ENCODE measurements at places on chromosomes 16 and 17.

- DNase-seq: peak; percentile 90
Measured at GRCh38 chr17:81512562-81513371, at the start of gene ACTG1. Gene ACTG1, minus strand, starts transcription at chr17:81512799. Its CDS starts 445 bp downstream, at chr17:81512354.

DNA sequence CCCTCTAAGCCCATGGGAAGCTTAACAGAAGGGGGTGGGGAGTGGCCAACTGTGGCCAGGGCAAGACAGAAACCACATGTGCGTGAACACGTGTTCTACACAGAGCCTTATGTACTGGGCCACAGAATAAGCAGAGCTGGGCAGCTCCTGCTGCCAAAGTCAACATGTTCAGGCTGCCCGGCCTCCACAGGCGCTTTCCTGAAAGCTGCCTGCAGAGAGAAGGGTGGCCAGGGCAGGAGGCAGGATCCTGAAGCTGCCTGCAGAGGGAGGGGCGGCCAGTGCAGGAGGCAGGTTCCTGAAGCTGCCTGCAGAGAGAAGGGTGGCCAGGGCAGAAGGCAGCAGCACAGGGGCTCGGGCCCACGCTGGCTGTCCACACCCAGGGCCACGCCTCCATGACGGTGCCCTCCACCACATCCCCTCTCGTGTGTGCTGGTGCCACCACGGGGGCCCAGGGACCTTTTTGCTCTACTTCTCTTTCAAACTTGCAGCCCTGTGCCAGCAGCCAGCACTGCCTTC lies 79.5 kb downstream of the ANKRD11 start:
- no peak for DNase-seq

- DNase-seq: no peak
Measured at GRCh38 chr17:15377616-15378015, 36.2 kb upstream of the TEKT3 start.

DNA sequence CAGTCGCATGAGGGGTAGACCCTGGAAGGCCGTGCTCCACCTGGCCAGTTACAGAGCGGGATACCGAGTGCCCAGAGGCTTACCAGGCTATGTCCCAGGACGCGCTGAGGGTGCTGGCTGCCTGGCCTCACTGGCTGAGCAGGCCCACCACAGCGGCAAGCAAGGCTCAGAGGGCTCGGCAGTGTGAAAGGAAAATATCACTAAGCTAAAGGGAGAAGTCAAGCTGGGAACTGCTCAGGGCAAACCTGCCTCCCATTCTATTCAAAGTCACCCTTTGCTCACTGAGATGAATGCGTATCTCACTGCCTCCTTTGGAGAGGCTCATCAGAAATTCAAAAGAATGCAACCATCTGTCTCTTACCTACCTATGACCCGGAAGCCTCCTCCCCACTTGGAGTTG lies 37.4 kb downstream of the CCDC57 start:
- DNase-seq: no peak

GRCh38 chr17:27038676-27039075 lies 255.2 kb upstream of the WSB1 start:
- no peak for DNase-seq

GRCh38 chr16:51095890-51096626 lies 55.0 kb downstream of the SALL1 start:
- no peak for DNase-seq

DNA sequence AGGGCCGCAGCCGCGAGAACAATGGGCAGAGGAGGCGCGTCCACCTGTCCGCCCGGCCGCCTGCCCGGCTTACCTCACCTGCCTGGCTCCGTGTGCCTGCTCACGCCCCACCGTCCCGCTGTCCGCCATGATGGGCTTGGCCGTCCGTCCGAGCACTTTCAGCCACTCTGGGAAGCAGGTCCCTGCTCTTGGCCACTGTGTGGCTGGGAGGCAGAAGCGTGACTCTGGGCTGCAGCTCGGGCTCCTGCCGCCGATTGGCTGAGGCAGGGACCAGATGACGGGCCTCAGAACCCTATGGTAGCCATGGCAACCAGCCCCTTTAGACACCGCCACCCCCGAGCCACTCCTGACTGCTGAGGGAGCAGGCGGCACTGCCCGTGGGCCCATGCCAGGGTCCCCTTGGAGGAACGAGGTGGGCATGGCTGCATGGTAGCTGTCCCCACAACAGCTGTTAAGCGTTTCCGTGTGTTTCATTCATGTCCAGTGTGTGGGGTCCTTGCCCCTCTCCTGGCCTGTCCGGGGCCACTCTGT lies 8.9 kb upstream of the AXIN1 start:
- DNase-seq: no peak

GRCh38 chr16:74773446-74774222 lies 986 bp downstream of the FA2H start:
- DNase-seq: no peak

- no peak for DNase-seq
Measured at GRCh38 chr17:42618442-42619150, 9.1 kb downstream of the TUBG1 start.
